Kidney glomerular epithelial cell (primary cell): ENCODE measurements at places on chromosomes 16 and 17.

GRCh38 chr17:43613917-43614316, 47.8 kb downstream of the MEOX1 start:
- no peak for DNase-seq

- no peak for DNase-seq
These were observed 24.3 kb downstream of the TAC4 start for GRCh38 chr17:49823614-49824013.

DNA sequence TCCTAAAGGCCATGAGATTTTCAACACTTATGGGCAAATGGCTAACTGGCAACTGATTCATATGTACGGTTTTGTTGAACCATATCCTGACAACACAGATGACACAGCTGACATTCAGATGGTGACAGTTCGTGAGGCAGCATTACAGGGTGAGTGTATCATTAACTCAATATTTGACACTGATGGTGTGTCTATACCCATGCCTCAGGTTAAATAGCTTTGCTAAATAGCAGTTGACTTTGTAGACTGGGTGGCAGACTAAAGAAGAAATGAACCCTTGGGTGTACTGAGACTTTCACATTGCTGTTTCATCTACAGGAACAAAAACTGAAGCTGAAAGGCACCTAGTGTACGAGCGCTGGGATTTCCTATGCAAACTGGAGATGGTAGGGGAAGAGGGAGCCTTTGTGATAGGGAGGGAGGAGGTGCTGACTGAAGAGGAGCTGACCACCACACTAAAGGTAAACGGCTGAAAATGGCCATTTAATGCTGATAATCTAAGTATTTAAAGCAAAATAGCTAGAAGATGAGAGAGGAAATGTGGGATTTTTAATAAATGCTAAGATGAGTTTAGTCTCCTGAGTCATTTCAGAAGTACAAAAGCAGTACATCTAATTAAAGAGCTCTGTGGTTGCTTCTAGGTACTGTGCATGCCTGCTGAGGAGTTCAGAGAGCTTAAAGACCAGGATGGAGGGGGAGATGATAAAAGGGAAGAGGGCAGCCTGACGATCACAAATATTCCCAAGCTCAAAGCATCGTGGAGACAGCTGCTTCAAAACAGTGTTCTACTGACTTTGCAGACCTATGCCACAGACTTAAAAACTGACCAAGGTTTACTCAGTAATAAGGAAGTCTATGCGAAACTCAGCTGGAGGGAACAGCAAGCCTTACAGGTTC, 3.0 kb downstream of the SETD6 start:
- DNase-seq = no peak

GRCh38 chr17:78241277-78242023, 10.0 kb downstream of the TMEM235 start:
- peak; percentile 1 for DNase-seq

DNA sequence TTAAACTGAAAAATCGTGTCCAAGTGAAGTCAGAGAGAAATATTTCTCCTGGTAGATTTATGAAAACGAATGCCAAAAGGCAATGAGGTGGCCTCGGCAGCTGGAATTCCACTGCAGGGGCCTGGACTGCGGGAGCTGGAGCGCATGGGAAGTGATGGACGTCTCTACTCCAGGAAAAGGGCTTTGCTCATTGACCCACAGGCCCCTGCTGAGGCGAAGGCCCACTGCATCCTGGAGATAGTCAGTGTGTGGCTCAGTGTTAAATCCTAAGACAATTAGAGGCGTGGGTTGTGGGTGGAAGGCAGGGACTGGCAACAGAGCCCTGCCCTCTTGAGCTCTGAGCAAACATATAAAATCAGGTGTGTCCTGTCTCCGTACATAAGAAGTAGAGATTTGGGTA, 191.4 kb downstream of the SLC39A11 start:
- no peak for DNase-seq

- DNase-seq = no peak
These were observed 763 bp upstream of the SOX9 start for GRCh38 chr17:72119873-72120641.

DNA sequence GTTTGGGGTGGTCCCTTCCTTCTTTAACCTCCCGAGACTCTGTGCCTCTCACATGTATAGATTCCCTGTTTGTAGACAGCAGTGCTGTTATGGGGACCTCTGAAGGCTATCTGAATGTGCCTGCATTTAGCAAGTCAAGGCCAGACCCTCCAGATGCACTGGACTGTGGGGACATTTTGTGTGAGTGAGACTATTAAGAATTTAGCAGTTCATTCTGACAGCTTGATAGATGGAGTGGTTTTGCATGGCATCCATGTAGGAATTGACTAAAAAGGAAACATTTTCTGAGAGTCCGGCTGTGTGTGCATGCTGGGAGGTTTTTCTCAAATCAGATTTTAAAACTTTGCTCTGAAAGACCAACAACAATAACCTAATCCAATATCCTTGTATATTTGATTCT, 226.3 kb downstream of the MSI2 start:
- no peak for DNase-seq

- no peak for DNase-seq
These were observed at the start of gene TERB1 for GRCh38 chr16:66801320-66802105. TERB1 (minus strand) TSS chr16:66801584; CDS start chr16:66796798, 4,786 bp downstream.

DNA sequence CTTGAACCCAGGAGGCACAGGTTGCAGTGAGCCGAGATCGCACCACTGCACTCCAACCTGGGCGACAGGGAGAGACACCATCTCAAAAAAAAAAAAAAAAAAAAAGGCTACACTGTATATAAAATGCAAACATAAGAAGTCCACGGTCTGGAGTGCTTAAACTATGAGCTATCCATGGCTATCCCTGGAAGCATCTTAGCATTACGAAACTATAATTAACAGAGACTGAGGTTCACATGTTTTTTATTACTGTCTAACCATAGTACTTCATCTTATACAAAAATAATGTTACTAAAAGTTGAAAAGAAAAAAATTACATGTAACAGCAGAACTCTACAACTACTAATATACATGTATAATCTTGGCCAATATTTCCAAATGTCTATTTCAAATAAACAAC, 32.8 kb downstream of the HELZ start:
- DNase-seq = no peak

DNA sequence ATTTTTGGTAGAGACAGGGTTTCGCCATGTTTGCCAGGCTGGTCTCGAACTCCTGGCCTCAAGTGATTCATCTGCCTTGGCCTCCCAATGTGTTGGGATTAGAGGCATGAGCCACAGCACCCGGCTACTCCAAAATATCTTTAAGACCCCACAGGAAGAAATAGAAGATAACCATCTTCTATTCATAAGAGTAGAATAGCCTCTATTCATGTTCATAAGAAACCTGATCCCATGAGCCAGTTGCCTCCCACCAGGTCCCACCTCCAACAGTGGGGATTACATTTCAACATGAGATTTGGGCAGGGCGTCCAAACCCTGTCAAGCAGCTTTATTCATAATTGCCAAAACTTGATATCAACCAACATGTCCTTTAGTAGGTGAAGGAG, 13.9 kb upstream of the TMC7 start:
- DNase-seq = no peak

GRCh38 chr17:20968913-20969616, 73.7 kb downstream of the USP22 start:
- no peak for DNase-seq

DNA sequence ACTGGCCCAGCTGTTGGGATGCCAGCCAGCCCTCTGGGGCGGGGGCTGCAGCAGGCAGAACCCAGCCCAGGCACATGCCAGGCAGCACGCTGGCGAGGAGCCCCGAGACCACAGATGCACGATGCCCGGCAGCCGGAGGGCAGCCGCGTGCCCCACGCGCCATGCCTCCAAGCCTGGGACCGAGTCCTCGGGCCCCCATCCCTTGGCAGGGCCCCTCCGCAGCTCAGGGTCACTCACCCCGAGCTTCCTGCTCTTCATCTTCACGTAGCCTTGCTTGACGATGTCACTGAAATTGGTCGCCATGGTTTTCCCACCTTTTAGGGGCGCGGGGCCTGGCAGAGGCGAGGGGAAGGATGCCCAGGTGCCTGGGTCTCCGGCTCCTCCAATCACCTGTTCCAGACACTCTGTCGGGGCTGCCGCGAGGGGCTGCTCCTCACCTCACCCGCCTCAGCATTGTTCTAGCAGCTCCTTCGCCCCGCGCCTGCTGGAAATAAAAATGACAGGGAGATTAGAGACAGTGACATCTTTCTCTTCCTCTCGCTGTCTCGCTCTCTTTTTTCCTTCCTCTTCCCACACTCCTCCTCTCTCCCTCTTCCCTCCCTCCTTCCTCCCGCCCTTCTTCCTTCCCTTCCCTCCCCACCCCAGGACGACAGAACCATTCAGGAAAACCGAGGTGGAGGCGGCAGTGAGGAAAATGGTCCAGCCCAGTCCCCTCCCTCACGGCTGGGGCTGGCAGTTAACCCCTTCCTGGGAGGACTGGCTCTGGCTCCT, 6.9 kb downstream of the DOK4 start:
- peak; percentile 59 for DNase-seq

DNA sequence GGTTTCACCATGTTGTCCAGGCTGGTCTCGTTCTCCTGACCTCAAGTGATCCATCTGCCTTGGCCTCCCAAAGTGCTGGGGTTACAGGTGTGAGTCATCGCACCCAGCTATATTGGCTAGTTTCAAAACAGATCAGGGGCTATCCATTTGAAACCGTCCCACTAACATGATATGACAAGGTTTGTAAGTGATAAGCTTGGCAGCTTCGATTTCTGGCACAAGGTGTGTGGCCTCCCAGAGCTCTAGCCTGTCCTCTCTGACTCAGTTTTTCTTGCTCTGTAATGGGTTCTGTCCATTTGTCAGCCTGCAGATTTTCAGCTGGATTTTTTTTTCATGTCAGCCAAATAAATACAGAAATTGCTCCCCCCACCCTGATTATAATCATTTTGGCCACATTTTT, 31.8 kb upstream of the TENT4B start:
- DNase-seq = no peak

DNA sequence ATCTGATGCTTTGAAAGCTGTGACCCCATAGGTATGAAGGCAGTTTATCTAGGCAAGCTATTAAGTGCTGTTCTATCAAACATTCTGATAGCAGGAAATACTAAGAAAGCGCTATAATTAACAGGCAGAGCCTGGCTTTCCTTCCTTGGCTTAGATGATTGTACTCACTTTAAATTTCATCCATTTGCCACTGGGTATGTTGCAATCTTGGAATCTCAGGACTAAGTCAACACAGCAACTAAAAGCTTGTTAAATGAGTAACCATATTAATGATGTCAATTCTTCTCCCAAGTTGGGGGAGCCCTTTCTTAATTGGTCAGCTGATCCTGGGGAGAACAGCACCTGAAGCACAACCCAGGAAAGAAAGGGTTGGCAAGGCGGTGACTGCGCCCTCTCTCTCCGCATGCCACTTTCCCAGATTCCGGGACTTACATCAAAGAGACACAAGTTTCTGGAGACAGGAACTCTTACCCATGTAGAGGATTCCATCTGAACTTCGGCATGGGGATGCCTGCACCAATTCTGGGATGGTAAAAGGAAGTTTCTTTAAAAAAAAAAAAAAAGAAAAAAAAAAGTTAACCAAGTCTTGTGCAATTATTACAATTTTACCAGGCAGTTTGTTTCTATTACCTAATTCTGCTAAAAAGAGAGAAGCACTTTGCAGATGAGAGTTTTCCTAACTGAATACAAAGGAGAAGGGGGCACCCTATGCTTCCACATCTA, 54.4 kb upstream of the ICAM2 start:
- peak; percentile 86 for DNase-seq
